ENCODE measurements at places on chromosomes 7 and 10. TPM values are rescaled to one million over a fixed set of nuclear protein-coding genes. Genes with fewer than 3 reads are reported as not detected.

MBL2 gene
- polyA plus RNA-seq: not detected

RPEL1 gene
- polyA plus RNA-seq: not detected

TSPAN33 gene
- 13.0 TPM for polyA plus RNA-seq

OR9A2 gene
- not detected for polyA plus RNA-seq

TPK1 gene
- polyA plus RNA-seq: 19.8 TPM

AKR1C4 gene
- polyA plus RNA-seq: not detected

SORCS1 gene
- polyA plus RNA-seq: not detected

GIMAP8 gene
- polyA plus RNA-seq: 56.5 TPM

COX19 gene
- polyA plus RNA-seq: 28.1 TPM

LRMDA gene
- not detected for polyA plus RNA-seq

CLCN1 gene
- not detected for polyA plus RNA-seq

- DNase-seq: peak; percentile 26
Measured at GRCh38 chr7:44072364-44073231, 7.2 kb upstream of the PGAM2 start.

DNA sequence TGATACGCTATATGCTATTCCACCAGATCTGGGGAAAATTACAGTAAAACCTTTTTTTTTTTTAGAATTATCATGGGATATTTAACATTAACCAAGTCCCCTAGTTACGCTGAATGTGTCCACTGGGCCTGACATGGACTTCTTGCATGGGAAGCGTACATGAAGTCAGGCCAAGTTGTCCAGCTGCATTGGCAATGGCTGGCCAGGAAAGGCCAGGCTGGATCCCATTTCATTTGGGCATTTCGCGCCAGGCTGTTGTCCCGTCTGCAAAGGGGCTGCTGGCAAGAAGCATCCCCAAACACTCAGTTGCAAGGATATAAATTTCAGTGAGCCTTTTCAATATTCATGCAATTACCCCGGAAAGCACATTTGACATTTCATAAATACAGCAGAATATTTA, 933.3 kb downstream of the GRID1 start:
- DNase-seq: no peak

DNA sequence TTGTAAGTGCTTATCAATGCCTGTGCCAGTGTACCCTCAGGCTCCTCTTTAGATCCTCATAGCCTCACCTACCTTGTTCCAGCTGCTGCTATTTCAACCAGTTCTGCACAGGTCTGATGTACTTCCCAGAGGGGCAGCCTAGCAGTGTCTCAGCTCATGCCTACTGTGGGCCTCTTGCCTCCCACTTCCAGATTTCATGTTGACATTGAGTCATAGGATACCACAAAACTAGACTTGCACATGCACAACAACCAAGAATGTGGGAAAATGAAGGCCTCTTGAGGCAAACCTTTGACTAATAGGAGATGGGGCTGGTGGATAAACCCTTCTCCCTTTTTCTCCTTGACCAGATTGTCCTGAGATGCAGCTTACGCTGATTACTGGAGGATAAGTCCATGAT, 31.0 kb downstream of the PON3 start:
- DNase-seq: no peak

DNA sequence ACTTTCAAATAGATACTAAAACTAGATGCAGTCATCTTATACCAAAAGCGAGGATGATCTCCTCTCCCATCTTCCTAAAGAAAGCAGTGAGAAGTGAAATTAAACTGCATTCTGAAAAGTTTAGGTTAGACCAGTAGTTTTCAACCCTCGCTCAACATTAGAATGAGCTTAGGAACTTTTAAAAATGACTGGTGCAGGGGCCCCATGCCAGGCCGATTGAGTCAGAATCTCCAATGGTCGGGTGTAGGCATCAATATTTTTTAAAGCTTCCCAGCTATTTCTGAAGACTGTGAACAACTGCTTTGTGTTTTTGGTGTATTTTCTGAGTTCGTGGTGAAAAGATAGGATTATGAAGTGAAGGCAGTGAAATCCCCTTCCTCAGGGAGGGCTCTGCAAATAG, 146.0 kb downstream of the VTI1A start:
- no peak for DNase-seq

DNA sequence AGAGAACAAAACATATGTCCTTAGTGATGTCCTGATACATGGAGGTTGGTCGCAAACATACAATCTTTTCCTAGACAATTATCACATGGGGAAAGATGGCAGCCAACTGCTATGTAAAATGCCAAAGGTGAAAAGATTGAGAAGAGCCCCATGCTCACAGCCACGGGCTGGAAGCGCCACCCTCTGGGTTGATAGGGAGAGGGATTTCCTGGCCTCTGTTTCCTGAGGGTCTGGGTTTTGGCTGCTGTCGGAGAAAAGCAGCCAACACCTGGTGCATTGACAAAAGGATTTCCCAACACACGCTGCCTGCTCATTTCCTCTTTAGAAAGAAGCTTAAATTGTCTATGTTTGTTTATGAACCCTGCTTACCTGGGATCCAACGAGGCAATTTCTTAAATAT, 43.8 kb downstream of the ITIH5 start:
- no peak for DNase-seq

GRCh38 chr7:96707901-96708774, 1.5 kb downstream of the SEM1 start:
- no peak for DNase-seq

GRCh38 chr10:77571490-77571889, 66.1 kb downstream of the KCNMA1 start:
- DNase-seq: no peak

DNA sequence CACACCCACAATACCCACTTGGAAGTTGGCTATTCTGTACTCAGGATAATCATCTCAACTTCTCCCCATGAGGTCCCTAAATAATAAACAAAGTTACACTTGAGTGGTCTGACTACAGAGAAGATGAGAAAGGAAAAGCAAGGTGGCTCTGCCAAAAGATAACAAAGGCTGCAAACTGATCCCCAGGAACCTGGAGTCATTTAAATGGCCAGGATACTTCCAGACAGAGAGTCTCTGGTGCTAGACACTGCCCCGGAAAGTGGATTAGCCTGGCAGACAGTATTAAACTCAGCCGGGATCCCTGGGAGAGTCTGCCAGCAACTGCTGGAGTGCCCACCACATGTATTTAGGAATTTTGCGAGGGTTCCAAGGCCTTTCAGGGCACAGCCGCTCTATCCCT, 93.7 kb downstream of the DGKI start:
- DNase-seq: no peak

DNA sequence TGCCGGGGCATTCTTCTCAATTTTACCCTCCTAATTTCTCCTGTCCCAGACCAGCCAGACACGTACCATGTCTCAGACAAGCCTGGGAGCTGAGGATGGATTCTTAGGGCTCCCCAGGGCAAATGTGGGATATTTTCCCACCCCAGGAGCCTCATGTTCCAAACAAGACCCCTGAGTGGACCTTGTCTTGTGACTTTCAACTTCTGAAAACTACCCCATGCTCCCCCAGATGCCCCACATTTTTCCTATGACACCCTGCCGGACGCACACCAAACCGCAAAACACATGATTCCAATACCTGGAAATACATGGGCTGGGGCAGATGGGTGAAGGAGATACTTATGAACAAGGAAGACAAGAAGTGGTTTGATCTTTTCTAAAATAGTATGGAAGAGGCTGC, 874 bp downstream of the GIMAP5 start:
- no peak for DNase-seq

- no peak for DNase-seq
Measured at GRCh38 chr7:116812860-116813259, 49.5 kb upstream of the CAPZA2 start.

- DNase-seq: no peak
Measured at GRCh38 chr10:3886191-3886590, 101.2 kb upstream of the KLF6 start.

DNA sequence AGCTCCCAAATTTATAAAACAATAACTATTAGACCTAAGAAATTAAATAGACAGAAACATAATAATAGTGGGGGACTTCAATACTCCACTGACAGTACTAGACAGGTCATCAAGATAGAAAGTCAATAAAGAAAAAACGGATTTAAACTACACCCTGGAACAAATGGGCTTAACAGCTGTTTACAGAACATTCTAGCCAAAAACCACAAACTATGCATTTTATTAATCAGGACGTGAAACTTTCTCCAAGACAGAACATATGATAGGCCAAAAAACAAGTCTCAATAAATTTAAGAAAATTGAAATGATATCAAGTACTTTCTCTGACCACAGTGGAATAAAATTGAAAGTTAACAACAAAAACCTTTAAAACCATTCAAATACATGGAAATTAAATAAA, 46.4 kb downstream of the ZNF680 start:
- DNase-seq: no peak

- DNase-seq: no peak
Measured at GRCh38 chr7:84191261-84191660, 3.3 kb downstream of the SEMA3A start.

DNA sequence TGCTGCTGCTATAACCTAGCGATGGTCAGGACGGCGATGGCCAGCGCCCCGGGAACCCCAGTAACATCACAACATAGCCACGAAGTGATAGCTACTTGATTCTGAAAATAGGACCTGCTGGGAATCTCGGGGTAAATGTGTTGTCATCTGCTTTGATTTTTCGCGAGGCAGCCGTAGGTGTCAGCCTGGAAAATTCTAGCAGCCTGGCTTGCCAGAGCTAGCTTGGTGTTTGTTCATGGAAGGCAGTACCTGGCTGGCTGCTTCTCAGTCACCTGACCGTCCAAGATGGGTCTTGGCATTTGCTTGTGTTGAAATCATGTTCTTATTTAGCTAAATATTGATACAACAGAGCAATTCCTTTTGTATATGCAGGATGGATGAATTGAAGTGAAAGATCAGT, 82.4 kb upstream of the BTBD16 start:
- DNase-seq: no peak
